ENCODE measurements at places on chromosomes 6 and 20. TPM values are rescaled to one million over a fixed set of nuclear protein-coding genes. Genes with fewer than 3 reads are reported as not detected.

VEGFA gene
- 107 TPM for total RNA-seq

DNA sequence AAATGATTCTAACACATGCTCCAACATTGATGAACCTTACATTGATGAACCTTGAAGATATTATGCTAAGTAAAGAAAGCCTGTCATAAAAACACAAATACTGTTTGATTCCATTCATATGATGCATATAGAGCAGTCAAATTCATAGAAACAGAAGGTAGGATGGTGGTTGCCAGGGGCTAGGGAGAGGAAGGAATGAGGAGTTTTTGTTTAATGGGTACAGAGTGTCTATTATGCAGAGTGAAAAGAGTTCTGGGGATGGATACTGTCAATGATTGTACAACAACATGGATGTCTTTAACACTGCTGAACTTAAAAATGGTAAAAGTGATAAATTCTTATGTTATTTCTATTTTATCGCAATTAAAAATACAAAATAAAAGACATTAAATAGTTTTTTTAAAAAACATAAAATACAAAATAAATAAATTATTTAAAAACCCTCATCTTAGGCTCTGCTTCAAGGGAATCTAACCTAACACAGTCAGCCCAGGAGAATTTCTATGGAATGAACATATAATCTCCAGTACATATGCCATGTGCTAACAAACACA is 451.0 kb downstream of the PLCB1 start:
- no peak for DNase-seq

GRCh38 chr20:63748070-63748933 is 8.7 kb downstream of the SLC2A4RG start:
- no peak for DNase-seq

GPR6 gene
- not detected for total RNA-seq

- DNase-seq, result no peak
These were observed 20.2 kb downstream of the ADNP start for GRCh38 chr20:50911030-50911429.

GRCh38 chr6:85644279-85644762 is 1.6 kb upstream of the SYNCRIP start:
- DNase-seq, result no peak

GRCh38 chr6:33848484-33848883 is 44.7 kb upstream of the MLN start:
- DNase-seq, result no peak

RNF5 gene
- total RNA-seq, result 35.0 TPM

DNA sequence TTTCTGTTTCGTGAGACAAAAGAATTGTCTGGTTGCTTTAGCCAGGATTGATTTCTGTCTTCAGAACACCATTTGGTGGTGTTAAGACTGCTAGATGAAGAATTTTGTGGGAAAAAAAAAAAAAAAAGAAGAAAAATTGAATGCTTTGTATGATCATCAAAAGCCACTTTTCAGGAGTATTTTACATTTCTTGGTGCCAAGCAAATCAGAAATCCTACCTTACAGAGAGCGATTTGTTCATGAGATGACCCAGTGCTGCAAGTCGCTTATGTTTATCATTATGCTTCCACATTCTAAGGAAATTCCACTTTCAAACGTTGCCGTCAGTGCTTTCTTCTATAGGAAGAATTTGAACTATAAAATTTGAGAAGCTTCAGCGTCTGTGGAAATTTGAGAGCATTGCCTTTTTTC is 228.7 kb downstream of the BCKDHB start:
- DNase-seq, result no peak

GRCh38 chr6:125154761-125155135 is 1.2 kb downstream of the TPD52L1 start:
- no peak for DNase-seq

DNA sequence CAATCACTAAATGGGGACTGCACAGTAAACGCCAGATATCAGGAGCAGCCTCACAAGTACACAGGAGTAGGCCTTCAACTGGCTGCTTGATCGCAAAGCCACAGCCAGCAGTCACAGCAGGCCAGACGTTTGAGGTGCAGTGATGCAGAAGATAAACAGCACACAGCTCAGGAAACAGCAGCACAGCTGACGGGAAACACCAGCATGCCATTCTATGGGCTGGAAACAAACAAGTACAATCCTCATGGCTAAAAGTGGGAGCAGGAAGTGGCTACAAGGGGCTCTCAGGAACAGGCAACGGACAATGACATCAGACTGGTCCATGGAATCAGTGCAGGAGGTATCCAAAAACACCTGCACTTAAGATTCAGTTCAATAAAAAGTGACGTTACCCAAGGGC is 111.0 kb downstream of the DTNBP1 start:
- DNase-seq, result no peak

DNA sequence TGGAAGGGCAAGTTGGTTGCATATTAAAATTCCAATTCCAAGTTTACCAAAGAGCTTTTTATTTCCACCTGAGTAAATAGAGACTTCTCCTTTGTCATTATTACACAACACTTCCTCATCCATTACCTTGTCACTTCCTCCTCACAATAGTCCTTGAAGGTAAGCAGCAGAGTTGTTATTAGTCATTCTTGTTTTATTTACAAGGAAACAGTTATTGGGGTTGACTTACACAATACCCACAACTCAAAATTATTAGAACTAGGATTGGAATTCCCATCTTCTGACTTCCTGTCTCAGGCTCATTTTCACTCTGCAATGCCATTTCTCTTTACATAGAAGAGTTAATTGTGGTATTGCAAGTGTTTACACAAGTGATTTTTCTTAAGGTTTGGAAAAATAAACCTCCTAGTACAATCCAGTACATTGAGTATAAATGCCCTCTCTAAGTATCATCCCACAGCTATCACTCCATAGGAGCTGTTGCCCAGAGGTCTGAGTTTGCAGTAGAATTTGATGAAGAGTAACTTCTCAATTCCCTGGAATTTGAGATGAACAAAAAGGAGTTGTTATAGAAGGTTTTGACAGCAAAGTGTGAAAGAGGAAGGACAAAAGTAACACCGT is 28.9 kb upstream of the MTRF1L start:
- no peak for DNase-seq

DNA sequence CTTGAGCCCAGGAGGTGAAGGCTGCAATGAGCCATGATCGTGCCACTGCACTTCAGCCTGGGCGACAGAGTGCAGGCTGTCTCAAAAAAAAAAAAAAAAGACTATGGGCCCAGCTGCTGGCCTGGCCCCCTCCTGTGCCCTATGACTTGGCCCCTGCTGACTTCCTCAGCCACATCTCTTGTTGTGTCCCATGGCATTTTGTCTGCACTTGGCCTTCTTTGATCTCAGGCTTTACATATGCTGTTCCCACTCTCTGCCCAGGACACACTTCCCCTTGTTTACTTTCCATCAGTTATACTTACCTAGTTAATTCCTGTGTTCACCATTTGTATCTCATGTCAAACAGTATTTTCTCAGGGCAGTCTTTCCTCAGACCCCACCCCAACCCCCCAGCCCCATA is 44.5 kb downstream of the RPRD1B start:
- no peak for DNase-seq

GRCh38 chr20:53949319-53949839 is 121.0 kb downstream of the BCAS1 start:
- DNase-seq, result peak; percentile 83

FAM229B gene
- total RNA-seq, result 23.0 TPM

DNA sequence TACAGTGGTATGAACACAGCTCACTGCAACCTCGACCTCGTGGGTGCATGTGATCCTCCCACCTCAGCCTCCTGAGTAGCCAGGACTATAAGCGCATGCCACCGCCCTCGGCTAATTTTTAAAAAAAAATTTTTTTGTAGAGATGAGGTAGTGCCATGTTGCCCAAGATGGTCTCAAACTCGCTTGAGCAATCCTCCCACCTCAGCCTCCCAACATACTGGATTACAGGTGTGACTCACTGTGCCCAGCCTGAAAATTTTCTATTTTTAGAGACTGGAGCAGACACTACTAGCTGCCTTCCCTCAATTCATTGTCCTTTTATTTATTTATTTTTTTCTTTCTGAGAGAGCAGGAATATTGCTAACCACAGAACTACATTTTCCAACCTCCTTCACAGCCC is 20.3 kb upstream of the GTF3C6 start:
- no peak for DNase-seq

DNA sequence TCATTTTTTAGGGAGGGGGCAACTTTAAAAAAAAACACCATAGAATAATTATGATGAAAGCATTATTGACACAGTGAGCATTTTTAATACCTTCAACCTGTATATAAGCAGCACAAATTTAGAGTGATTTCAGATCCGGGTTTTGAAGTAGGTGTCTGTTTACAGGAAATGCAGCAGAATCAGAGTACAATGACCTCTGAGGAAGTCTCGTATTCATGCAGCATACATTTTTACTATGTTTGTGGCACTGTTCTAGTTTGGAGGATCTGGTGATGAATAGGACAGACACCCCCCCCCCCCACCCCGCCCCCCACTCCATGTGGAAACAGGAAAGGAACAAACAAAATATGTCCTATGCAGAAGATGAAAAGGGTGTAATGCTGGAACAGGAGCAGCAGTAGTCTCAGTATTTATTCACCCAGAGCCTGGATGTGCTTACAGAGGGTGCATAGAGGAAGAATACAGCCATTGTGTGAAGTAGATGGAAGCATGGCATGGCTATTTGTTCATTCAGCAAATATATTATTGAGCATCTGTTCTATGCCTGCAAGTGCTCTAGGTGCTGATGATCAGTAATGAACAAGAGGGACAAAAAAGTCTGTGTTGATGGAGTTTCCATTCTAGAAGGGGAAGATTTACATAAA is 19.7 kb downstream of the VAPB start:
- DNase-seq, result no peak

LRRN4 gene
- total RNA-seq, result not detected

DNA sequence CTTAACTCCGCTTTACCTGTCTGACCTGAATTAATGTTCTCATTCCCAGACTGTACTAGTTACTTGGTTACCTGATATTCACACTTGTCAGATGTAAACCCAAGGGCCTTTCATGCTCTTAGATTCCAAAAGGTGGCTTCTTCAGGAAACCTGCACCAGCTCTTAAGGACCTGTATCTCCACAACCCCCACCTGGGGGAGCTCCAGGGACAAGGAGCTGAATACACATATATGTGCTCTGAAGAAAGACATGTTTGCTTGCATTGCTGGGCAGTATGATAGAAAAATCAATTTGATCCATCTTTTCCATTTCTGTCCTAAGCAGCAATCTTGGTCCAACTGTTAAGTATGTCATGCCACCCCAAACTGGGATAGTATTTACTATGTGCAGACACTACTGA is 64.8 kb upstream of the POU3F2 start:
- DNase-seq, result no peak

GRCh38 chr6:130624046-130624445 is 203.2 kb upstream of the SMLR1 start:
- DNase-seq, result no peak

DNA sequence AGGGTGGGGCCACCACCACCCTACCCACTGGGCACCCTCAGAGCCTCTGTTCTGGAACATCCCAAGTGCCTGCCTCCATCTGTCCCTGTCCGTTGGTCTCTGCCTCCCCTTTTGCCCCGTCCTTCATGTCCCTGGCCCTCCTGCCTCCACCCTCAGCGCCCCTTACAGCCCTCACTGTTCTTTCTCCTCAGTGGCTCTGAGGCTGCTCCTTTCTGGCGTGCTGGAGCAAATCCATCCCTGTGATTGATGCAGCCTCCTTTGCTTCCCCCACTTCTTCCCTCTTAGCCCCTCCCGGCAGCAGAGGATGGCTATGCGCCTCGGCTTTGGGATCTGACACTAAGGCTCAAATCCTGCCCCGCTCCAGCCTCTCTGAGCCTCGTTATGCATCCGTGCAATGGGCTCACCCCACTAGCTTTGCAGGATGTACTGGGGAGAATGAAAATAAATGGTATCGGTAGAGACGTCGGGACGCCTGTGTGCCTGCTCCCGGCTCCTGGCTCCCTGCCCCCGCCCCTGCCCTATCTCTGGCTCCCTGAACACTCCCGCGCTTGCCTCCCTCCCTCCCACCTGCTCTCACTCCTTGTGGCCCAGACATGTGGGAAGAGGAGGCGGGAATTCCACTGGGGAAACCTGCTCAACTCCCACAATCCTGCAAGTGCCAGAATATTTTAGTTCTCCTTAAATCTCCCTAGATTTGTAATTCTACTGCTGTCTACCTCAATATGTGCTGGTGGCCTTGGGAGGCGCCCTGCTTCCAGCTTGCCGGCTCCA is 13.1 kb downstream of the VSTM2L start:
- no peak for DNase-seq

DNA sequence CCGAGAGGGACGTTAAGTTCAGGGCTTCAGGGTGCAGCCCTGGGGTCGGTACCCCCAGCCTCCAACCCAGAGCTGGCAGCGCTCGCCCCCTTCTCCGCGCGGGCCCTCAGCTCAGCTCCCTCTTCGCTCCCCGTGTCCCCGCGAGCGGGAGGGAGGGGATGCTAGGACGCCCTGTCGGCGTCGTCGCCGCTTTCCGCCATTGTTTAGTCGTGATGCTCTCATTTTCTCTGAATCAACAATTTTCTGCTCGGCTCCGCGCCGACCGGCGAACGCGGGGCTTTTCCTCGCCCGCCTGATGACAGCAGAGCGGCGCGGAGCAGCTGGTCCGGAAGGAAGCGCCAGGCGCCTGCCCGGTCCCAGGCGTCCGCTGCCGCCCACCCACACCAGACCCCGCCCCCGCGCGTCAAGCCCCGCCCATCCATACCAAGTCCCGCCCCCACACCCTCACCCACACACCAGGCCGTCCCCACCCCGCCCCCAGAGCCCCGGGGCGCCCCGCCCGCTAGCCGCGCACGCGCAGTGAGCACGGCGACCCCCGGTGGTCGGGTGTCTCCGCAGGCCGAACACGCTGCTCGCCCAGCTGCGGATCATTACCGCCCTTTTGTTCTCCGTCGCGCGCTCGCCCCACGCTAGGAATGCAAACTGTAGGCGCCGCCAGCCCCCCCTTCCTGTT is 50.1 kb upstream of the SLC32A1 start:
- DNase-seq, result no peak

CFAP61 gene
- total RNA-seq, result 0.91 TPM

DEFB124 gene
- 1.6 TPM for total RNA-seq

DNA sequence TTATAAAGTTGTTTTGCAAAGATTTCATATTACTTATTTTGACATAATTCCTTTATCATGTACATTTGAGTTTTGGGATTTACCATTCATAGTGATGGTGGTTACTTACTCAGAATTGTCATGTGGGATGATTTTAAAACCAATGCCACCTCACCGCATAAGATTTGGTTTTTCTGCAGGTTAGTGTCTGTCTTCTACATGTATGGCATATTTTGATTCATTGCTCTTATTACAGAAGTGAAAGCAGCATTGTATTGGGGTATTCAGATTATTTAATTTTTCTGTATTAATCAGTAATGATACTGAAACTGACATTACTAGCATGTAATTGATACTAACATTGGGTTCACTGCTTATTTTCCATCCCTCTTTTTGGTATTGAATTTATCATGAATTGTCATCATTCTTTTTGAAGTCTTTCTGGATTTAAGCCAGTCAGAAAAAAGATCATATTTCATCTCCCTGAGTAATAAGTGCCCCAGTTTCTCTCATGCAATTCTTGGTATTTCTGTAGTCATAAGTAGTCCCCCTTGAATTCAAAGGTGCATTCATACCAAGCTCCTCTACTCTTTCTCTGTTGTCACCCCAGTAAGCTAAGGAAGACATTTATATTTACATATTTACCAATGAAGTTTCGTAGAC is 176.6 kb downstream of the BCKDHB start:
- DNase-seq, result no peak
